ENCODE measurements at places on chromosomes 16 and 17.
A peak's percentile ranks its signal among the peaks of the same experiment; 100 is the strongest.

DNA sequence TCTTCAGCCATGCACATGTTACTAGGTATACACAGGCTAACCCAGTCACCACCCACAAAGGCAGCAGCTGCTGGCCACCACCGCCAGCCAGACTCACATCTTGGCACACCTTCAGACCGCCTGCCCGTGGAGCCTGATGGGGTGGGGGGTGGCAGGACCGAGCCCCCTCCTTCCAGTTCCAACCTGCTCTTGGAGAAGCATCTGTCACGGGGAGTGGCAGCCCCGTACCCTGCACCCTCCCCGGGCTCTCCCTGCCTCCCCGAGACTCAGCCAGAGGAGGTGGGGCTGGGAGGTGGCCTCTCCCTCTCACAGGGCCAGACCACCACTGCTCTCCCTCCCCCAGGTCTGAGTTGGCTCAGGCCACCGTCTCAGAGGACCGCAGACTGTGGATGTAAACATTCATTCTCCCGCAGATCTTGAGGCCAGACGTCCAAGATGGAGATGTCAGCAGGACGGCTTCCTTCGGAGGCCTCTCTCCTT is 11.3 kb upstream of the RBFOX3 start:
- DNase-seq = peak; percentile 74

- DNase-seq = no peak
Observed at GRCh38 chr17:2449486-2449885, 48.6 kb upstream of the MNT start.

GRCh38 chr17:74777901-74778515 is 1.9 kb upstream of the NAT9 start:
- no peak for DNase-seq

DNA sequence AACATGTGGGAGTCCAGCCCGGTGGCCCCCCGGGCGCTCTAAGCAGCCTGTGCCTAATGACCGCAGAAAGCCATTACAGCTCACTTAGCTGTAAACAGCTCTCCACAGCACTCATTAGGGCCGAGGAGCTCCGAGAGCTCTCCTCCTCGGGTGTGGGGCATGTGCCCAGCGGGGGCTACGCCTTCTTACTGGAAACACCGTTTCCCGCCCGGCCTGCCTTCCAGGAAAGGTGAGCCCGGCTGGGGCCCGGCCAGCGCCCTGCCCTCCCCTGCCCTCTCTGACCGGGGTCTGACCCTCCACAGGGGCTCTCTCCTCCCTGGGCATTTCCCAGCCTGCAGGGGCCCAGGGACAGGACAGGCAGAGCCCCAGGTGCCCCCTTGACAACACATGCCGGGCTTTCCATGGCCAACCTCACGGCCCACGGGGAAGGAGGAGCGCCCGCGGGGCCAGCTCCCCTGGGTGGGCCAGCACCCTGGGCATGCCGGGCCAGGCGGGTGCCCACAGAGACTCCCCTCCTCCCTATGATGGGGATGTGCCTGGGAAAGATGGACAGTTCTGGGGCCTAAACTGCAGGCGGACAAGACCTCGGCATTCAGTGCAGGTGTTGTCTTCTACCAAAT is 72.6 kb downstream of the SDK2 start:
- DNase-seq = no peak

- DNase-seq = no peak
Observed at GRCh38 chr16:49795513-49795912, 60.4 kb downstream of the ZNF423 start.

DNA sequence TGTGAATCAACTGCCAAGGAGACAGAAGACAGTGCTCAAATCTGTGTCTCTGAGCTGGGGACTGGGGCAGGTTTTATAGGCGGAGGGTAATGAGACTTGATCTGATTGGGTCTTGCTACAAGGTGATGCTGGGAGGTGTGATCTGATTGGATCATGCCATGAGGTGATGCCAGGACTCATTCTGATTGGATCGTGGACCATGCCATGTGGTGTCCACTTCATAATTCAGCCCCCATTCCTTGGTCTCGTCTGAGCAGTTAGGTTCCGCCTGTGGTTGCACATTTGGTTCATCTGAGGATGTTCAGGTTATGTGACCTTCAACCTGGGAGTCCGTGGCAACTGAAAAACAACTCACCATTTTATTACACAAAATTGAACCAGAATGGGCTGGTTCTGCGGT is 41.0 kb downstream of the OTOA start:
- no peak for DNase-seq

- no peak for DNase-seq
Observed at GRCh38 chr17:46819906-46820351, 1.4 kb upstream of the WNT3 start.

- no peak for DNase-seq
Observed at GRCh38 chr16:4697848-4698291, 4.5 kb downstream of the NUDT16L1 start.

Measured in mesenteric fat pad (tissue), 1 donor.